ENCODE measurements at places on chromosomes 2 and 18.

- no peak for DNase-seq
Observed at GRCh38 chr2:149825473-149825872, 237.9 kb upstream of the MMADHC start.

- DNase-seq = no peak
Observed at GRCh38 chr2:195472501-195473234, 184.4 kb upstream of the SLC39A10 start.

GRCh38 chr2:231222318-231223000 is 24.0 kb downstream of the ARMC9 start:
- DNase-seq = no peak

- no peak for DNase-seq
Observed at GRCh38 chr2:197869501-197870111, 65.2 kb downstream of the PLCL1 start.

DNA sequence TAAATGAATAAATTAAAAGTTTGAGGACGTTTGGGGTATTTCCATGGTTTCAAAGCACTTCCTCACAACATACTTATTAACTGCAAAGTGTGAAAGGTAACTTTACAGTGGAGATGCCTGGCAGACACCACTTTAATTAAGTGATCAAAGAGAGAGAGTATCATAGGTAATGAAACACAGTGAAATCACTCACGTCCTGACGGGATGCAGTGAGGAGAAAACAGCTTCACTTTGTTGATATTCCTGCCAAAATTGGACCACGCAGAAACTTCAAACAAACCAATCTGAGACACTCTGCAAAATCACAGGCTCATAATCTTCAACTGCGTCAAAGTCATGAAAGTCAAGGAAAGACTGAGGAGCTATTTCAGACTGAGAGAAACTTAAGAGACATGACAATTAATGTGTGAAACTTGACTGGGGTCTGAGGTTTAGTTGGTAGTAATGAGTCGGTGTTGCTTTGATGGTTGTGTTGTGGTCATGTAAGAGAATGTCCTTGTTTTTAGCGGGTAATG is 66.0 kb upstream of the ITGB6 start:
- no peak for DNase-seq

GRCh38 chr2:26644188-26644835 is 3.1 kb upstream of the CIB4 start:
- no peak for DNase-seq

- DNase-seq = peak; percentile 36
Observed at GRCh38 chr18:45879681-45880655, 54.5 kb downstream of the SIGLEC15 start.

- DNase-seq = no peak
Observed at GRCh38 chr2:36530178-36530982, 67.6 kb downstream of the FEZ2 start.

DNA sequence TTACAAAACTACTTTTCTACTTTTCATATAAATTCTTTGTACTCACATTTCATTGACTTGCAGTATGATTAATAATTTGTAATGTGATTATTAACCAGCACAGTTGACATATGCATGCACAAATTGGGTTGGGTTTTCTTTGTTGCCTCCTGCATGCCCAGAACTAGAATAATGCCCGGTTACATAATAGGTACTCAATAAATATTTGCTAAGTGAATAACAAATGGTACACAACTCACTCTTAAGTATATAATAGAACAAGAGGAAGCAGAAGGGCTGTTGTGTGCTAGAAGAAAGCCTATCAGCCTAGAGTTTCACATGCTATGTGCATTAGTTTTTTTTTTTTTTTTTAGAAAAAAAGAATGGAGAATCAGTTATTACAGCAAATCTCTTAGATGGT is 9.3 kb downstream of the RDH14 start:
- no peak for DNase-seq

DNA sequence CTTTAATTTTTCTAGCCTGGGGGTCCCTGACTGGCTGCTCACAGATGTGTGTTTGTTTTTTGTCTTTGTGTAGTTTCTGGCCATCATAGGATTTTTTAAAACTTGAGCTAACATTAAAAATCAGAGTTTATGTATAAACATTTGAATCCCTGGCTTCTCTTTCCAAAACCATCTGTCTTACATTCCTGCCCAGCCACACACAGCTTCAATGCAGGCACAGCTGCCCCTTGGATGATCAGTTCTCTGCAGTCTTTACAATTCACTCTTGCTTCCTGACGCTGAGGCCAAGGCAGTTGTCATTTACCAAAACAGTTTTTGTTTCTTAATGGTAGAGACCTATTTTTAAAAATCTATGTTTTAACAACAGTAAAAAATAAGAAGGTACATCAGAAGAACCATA is 169.2 kb upstream of the LRRTM1 start:
- no peak for DNase-seq

- peak; percentile 30 for DNase-seq
Observed at GRCh38 chr2:175111200-175111657, 56.8 kb downstream of the ATF2 start.

GRCh38 chr2:196077821-196078220 is 9.2 kb upstream of the DNAH7 start:
- DNase-seq = no peak

DNA sequence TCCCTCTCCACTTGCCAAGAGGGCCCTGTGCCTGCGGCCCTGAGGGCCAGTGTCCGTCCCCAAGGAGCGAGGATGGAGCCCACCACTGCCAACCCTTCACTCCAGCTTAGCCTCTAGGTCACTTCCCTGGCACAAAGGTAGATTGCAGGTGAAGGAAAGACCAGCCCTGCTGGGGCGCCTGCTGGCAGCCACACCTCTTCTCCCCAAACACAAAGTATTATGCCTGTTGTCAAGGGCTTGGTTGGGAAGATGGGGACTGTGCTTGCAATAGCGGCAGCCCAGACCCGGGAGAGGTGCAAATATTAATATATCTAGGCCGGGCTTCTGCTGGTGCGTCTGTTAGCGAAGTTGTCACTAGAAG is 7.7 kb downstream of the KCNF1 start:
- DNase-seq = no peak

- DNase-seq = no peak
Observed at GRCh38 chr2:241770185-241770935, 6.3 kb upstream of the GAL3ST2 start.

GRCh38 chr2:181164699-181165098 is 184.3 kb downstream of the UBE2E3 start:
- DNase-seq = no peak
